ENCODE measurements at places on chromosomes 12 and 14. TPM values are rescaled to one million over a fixed set of nuclear protein-coding genes. Genes with fewer than 3 reads are reported as not detected.
A peak's percentile ranks its signal among the peaks of the same experiment; 100 is the strongest.

EML1 gene
- 9.8 TPM for total RNA-seq

- no peaks in the 10 kb centered on the region for H3K27me3 ChIP-seq
- H3K4me1 ChIP-seq: no peaks in the 10 kb centered on the region
- no peaks in the 10 kb centered on the region for H3K36me3 ChIP-seq
- DNase-seq: no peak
- H3K27ac ChIP-seq: no peak overlapping the region
Measured at GRCh38 chr12:91703491-91704283, 442.0 kb downstream of the BTG1 start.

IQSEC3 gene
- total RNA-seq: 1.1 TPM

GRCh38 chr12:122753319-122753650, 661 bp downstream of the DENR start:
- H3K36me3 ChIP-seq: no peaks in the 10 kb centered on the region
- no peaks in the 10 kb centered on the region for H3K4me1 ChIP-seq
- H3K27ac ChIP-seq: peak overlapping the region; percentile 22
- no peak for DNase-seq
- H3K27me3 ChIP-seq: no peaks in the 10 kb centered on the region

- DNase-seq: no peak
- no peak overlapping the region for H3K4me3 ChIP-seq
- H3K27ac ChIP-seq: no peak overlapping the region
- no peaks in the 10 kb centered on the region for H3K4me1 ChIP-seq
Measured at GRCh38 chr14:96260341-96260821, 4.4 kb downstream of the BDKRB1 start.

Data from ovary (tissue), 10 donors.